Stimulated activated CD4-positive, alpha-beta T cell treated with anti-CD3 and anti-CD28 coated beads, Interleukin-1b, Interleukin-23, amount 100 ng/mL, for 24 hours (primary cell): ENCODE measurements at places on chromosomes 6 and 20.

DNA sequence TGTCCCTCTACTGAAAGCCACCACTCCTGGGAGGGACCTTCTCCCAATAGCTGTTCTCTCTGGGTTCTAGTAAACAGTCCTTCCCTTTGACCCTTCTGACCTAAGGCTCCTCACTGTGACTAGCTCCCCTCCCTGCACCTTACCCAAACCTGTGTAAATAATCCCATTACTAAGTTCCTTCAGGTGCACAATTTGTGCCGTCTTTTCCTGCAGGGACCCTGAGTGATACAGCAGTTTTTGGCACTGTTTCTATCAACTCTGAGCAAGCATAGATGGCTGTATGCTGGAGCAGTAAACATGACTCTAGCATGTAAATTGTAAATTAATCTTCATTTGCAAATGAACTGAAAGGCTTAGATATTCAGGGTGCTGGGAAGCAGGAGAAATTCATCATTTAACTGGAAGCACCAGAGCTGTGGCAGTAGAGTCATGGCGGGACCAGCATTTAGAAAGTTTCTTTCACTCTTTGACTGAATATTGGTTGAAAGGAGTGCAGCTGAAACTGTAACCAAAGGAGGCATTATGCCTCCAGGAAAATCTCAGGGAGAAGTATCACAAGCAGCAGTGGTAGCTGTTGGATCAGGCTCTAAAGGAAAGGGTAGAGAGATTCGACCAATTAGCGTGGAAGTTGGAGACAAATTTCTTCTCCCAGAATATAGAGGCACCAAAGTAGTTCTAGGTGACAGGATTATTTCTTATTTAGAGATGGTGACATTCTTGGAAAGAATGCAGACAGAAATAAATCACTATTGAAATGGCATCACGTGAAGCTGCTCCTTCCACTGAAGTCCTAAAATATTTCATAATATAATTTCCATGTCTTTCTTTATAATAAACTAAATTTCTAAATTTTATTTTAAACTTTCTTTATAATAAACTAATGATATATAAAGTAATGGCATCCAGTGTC lies 117.8 kb downstream of the TCP11 start:
- no peak for DNase-seq

GRCh38 chr6:2970753-2971419 lies 481 bp downstream of the SERPINB6 start:
- peak; percentile 16 for DNase-seq

GRCh38 chr6:150902142-150902776 lies 36.8 kb downstream of the MTHFD1L start:
- DNase-seq, result no peak

DNA sequence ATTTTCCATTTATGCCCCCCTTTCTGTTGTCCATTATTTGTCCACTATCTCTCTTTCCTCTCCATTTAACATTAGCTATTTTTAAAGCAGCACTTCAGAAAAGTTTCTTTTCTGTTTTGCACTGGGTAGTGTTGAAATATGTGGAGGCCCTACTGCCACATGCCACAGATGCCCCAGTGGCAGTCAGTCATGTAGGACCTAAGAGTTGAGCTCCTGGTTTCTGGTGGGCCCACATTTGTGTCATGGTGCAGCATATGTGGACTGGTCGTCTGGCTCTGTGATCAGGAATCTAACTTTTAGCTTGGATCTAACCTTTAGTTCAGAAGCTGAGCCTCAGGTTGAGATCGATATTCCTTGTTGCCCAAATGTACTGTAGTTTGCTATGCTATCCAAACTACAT lies 54.8 kb downstream of the HFE start:
- no peak for DNase-seq
